ENCODE measurements at places on chromosomes 2 and 18.

DNA sequence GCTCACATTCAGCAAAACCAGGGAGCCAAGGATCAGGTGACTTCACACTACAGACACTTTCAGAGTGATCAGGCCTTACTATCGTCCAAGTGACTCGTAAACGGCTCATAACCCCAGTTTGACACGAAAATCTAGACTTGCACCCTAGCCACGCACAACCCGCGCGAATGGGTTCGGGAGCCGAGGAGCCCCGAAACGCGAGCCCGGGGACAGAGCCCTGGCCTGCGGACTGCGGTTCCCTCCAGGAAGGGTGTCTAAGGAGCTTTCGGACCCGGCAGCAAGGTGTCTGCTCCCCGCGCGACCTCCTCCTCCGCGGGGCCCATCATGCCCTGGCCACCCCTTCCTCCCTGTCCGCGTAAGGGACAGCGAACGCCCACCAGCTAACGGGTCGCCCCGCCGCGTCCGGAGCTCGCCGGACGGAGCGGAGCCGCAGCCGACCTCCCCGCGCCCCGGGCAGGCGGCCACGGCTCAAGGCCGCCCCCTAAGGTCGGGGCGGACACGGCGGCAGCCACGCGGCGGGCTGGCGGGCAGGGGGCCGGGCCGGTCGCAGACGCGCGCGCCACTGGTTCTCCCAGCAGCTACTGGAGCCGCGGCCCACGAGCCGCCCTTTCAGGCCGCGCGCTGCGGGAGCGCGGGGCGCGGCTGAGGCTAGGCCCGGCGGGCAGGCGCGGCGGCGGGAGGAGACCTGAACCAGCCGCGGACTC lies 575 bp downstream of the ATL2 start:
- peak; percentile 68 for DNase-seq

- no peak for DNase-seq
Measured at GRCh38 chr18:23585007-23585871, 1.1 kb downstream of the NPC1 start.

GRCh38 chr2:22690096-22690495 lies 694.9 kb upstream of the KLHL29 start:
- DNase-seq: no peak

GRCh38 chr2:43020990-43021669 lies 205.3 kb downstream of the ZFP36L2 start:
- DNase-seq: no peak
